AG09309 (cell line): ENCODE measurements at places on chromosomes 6 and 20.

GRCh38 chr6:2729921-2730320 lies 20.8 kb downstream of the MYLK4 start:
- no peak for DNase-seq

DNA sequence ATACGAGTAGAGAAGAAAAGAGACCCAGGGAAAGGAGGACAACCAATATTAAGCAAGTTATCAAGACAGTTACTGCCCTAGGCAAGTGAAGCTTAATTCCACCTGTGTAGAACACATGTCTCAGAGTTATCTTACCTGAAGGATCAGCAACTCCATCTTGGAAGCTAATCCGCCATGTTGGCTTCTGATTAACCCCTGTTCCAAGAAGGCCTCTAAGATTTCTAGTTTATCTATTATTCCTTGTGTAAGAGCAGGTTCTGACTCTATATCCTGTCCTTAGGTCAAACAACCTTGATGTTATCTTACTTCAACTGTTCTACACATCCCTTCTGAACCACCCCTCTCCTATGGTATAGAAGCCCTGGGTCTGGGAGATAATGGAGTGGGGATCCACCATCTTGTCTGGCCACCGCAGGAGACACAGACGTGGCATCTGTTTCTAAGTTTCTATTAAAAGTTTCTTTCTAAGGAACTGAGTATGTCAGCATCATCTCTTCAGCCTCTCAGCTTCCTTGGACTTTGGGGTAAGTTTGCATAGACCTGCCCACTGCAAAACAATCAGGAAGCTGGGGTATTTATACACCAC lies 27.7 kb upstream of the PTPN1 start:
- DNase-seq, result no peak

GRCh38 chr6:144449218-144449617 lies 164.1 kb downstream of the UTRN start:
- DNase-seq, result no peak

GRCh38 chr6:40569162-40569910 lies 17.8 kb downstream of the LRFN2 start:
- DNase-seq, result no peak

DNA sequence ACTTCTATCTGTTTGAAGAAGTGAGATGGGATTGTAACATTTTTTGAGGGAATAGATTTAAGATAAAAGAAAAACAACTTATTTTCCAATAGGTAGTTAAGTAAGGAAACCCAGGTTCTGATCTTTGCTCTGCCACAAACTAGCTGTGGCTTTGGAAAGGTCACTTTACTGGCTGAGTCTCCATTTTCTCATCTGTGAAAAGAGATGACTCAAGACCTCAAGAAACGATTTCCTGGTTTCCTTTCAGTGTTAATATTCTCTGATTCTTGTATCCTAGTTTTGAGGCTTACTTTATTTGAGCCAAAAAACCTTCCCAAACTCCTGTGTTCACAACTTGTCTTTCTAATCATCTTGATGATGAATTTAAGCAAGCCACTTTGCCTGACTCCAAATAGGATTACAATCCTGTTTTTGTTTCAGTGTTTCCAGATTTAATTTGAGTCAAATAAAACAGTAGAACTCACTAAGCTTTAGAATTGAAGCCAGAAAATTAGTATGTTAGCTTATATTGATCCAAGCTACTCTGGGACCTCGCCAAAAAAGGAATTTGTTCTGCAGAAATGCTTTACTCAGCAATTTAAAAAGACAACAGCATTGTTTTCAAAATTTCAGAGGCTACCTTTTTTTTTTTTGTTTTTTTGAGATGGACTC lies 51.1 kb downstream of the ENPP1 start:
- peak; percentile 35 for DNase-seq

DNA sequence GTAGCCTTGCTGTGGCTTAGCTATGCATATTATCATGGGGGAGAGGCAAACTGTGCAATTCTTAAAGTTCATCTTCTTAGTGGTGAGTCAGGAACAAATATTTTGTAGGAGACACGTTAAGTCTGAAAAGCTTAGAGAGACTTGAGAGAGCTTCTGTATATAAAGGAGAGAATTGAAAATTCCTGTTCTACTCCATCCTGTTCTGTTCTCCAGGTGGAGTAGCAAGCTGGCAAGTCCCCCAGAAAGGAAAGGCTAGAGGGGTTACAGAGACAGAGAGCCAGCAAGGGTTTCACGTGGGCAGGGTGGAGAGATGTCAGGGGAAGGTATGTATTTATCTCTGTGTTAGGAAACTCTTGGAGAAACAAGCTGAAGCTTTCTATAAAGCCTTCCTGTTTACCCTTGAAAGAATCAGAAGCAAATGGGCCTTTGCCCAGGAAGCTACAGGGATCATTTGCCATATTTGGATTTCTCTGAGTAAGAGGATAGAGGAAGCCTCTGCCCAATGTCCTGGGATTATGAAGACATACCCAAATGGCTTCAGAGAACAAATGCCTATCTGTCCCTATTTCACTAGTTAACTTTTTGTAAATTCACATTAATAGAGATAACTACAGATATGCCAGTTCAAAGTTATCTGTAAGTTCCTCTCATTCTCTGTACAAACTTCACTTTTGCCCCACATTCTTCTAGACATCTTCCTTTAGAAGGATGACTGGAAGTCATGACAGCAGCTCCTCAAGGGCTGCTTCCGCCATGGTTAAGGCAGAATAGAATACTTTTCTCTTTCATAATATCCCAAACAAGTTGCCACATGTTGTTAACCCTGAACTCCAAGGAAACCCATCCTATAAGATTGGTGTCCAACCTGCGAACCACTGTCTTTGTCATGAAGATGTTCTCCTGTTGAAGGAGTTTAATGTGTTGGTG lies 126.7 kb upstream of the NEDD9 start:
- no peak for DNase-seq

DNA sequence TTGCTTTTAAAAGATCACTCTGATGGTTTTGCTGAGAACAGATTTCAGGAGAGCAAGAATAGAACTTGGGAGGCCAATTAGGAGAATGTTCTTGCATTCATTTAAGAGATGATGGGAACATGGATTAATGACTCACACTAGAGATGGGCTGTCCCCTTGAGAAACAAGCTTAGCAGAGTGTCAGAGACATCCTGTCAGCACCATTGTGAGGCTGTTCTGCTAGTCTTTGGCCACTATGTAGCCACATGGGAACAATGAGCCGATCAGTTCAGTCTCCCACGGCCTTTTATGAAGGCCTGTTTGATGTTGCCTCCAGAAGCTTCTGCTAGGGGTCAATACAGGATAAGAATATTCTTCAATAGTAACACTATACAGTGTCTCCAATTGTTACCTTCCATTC lies 113.0 kb upstream of the EYA4 start:
- DNase-seq, result no peak

- DNase-seq, result no peak
Observed at GRCh38 chr6:106880952-106881351, 93.6 kb downstream of the CD24 start.

GRCh38 chr20:6401893-6402557 lies 279.2 kb upstream of the FERMT1 start:
- no peak for DNase-seq

- no peak for DNase-seq
Observed at GRCh38 chr6:79814940-79815339, 132.4 kb downstream of the ELOVL4 start.

DNA sequence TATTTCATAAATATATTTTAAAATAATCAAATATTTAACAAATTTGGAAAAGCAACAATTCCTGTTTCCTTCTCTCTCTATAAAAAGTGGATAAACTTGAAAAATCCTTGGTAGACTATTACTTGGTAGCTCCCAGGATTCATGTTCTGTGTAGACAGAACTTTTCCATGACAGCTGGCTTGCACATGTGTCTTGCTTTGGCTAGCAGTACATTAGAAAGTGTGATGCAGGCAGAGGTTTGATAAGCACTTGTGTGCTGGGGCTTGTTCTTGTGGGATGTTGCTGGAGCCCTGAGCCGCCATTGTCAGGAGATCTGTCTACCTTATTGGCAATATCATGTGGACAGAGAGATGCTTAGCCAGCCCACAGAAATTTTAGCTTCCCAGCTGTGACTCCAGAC lies 327.2 kb downstream of the CDKAL1 start:
- DNase-seq, result no peak
